Activated CD8-positive, alpha-beta memory T cell treated with anti-CD3 and anti-CD28 coated beads, Interleukin-2, amount 10 ng/mL, durations not matched to agents 7 days and 5 days (primary cell): ENCODE measurements at places on chromosomes 3 and 15. TPM values are rescaled to one million over a fixed set of nuclear protein-coding genes. Genes with fewer than 3 reads are reported as not detected.

CFAP100 gene
- not detected for total RNA-seq

ZBTB20 gene
- 5.6 TPM for total RNA-seq

GUCA1C gene
- total RNA-seq: not detected

SCN11A gene
- total RNA-seq: 0.05 TPM

CYB561D2 gene
- 37.7 TPM for total RNA-seq

HIGD2B gene
- total RNA-seq: not detected
